ENCODE measurements at places on chromosomes 12 and 14.

GRCh38 chr14:55451950-55452349 lies 11.5 kb upstream of the TBPL2 start:
- no peak for DNase-seq

- DNase-seq: no peak
Measured at GRCh38 chr14:63290741-63291430, 27.8 kb downstream of the GPHB5 start.

DNA sequence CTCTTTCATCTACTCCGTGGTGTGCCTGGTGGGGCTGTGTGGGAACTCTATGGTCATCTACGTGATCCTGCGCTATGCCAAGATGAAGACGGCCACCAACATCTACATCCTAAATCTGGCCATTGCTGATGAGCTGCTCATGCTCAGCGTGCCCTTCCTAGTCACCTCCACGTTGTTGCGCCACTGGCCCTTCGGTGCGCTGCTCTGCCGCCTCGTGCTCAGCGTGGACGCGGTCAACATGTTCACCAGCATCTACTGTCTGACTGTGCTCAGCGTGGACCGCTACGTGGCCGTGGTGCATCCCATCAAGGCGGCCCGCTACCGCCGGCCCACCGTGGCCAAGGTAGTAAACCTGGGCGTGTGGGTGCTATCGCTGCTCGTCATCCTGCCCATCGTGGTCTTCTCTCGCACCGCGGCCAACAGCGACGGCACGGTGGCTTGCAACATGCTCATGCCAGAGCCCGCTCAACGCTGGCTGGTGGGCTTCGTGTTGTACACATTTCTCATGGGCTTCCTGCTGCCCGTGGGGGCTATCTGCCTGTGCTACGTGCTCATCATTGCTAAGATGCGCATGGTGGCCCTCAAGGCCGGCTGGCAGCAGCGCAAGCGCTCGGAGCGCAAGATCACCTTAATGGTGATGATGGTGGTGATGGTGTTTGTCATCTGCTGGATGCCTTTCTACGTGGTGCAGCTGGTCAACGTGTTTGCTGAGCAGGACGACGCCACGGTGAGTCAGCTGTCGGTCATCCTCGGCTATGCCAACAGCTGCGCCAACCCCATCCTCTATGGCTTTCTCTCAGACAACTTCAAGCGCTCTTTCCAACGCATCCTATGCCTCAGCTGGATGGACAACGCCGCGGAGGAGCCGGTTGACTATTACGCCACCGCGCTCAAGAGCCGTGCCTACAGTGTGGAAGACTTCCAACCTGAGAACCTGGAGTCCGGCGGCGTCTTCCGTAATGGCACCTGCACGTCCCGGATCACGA lies 2.2 kb downstream of the SSTR1 start:
- DNase-seq: no peak

- no peak for DNase-seq
Measured at GRCh38 chr12:131348231-131348630, 362.7 kb upstream of the SFSWAP start.

GRCh38 chr12:3273409-3273853 lies 196.3 kb downstream of the TSPAN9 start:
- no peak for DNase-seq

- DNase-seq: no peak
Measured at GRCh38 chr14:85296456-85297210, 233.3 kb upstream of the FLRT2 start.

- no peak for DNase-seq
Measured at GRCh38 chr12:64187794-64188193, 34.3 kb downstream of the KICS2 start.

- no peak for DNase-seq
Measured at GRCh38 chr14:102396521-102396920, 33.8 kb downstream of the TECPR2 start.

- no peak for DNase-seq
Measured at GRCh38 chr12:2963154-2963759, 4.1 kb downstream of the TEAD4 start.

DNA sequence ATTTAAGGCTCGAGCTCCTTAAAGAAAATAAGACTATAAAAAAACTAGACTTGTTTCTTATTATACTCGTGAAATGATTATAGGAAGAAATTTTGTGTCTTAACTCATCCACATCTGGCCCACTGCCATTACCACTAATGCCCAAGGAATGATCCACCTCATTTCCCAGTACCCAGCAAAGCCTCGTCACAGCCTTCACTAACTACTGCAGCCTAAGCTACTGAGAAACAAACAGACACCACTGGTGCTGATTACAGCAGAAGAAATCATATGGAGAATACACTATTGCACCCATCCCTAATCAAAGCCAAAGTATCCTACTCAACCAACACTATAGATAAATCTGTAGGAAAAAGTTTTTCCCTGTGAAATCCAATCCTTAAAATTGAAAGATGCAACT lies 205.3 kb upstream of the NAV3 start:
- no peak for DNase-seq

DNA sequence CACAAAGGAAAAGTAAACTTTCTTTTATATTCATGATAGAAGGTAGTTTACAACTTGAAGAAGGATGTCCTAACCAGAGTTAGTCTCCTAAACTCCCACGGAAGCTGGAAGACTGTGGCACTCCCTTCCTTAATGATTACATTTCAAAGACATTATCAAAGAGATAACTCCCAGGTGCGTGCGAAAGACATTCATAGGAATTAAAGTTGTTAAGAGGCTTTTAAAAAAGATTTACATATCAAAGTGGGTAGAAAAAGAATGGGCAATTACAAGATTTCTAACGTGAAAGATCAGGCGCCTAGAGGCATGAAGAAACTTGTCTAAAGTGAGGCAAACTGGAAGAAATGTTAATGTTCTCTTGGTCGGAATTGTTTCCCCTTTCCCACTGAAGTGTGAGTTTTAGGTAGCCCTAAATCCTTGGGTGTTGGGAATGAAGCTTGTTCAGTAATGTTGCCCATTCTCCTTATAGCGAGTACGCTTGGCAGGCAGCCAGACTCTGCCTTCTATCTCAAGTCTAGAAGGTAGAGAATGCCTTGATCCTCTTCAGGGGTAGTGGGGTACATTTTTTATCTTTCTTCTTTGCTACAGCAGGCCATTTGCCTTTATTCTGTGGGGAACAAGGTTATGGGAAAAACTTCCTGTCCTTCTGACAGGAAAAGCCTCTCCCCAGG lies 642.0 kb downstream of the SLC6A15 start:
- no peak for DNase-seq

DNA sequence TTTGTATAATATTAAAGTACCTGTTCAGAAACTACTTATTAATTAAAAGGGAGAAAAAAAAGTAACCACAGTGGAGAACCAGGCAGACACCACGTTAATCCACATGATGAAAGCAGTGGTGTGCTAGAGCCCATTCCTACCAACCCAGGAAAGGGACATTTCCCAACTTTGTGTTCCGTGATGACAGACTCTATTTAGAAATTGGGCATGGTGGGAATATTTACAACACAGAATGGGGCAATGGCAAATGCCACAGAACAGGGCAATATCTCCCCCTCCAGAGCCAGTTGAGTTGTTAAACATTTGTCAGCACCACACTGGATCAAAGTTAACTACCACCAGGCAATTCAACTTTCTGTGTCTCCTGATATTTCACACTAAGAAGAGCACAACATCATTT lies 1.2 kb upstream of the HIGD1C start:
- no peak for DNase-seq

DNA sequence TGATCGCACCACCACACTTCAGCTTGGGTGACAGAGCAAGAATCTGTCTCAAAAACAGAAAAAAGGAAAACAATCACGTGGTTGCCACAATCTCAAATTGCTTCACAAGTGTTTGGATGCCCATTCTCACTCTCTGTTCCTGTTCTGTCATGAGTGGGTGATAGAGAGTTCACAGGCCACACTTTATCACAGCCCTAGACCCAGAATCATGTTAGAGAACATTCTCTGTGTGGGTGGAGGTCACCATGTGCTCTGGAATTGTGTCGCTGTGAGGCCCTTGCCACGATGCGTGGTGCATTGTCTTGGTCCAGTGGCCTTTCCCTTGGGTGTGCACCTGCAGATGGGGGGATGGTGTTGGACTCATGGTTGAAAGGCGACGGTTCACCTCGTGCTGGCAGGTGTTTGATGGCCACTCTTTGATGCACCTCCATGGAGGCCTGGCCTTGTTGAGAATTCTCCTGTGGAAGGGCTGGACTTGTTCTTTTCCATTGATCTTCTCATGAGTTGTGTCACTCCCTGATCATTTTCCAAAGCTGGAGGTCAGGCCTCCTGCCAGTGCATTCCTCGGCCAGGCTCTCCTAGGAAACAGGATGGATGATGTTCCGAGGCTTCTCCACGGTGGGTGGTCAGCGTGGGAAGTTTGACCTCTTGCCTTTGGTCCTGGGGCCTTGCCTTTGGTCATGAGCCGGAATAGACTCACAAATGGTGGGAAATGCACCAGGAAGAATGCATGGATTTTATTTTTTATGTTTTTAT lies 91.9 kb downstream of the SLC24A4 start:
- no peak for DNase-seq

DNA sequence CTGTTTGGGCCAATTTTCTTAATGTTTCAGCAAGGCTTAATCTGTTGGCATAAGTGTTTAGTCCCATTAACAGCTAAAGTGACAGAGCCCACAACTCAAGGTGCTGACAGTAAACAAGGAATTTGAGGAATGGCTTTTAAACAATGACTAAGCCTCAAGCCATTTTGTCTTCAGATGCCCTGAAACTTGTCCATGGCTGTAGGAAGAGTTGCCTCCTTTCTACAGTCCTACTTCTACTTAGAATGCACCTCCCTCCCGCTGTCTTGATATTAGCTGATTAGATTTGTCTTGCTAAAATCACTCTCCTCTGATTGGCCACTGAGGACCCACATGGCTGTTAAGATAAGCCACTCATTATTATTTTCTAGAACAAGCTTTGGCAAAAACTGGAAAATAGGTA lies 188.4 kb upstream of the OTX2 start:
- DNase-seq: no peak

DNA sequence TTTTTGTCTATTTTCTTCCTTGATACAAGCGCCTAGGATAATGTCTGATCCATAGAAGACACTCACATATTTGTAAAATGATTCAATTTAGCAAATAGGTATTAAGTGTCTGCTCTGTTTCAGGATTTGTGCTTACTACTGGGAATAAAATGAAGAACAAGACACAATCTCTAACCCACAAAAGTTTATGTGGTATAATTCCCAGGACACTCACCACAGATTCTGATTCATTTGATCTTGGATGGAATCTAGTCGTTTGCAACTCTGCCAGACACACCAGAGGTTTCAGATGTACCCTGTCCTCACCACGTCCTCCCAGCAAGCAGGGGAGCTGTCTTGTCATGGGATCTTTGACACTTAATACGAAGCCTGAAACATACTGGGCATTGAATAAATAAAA lies 208.3 kb downstream of the LRIG3 start:
- no peak for DNase-seq

GRCh38 chr12:18970603-18971002 lies 158.9 kb upstream of the PLEKHA5 start:
- no peak for DNase-seq

DNA sequence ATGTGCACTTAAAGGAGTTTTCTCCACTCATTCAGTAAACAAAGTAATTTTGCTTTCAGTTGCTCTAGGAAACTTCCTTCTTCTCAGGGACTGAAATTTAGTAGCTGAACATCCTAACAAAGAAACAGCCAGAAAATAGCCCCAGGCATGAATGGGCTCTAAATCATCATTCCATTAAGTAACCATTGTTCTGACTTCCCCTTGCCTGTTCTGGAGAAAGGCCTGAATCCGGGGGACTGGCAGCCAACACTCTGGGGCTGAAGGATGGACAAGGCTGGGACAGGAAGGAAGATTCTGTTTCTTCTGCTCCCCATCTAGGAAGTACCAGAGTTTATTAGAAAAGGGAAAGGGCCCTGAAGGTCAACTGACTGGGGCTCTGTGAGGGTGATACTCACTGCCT lies 104.5 kb downstream of the ESRRB start:
- DNase-seq: no peak

Measured in esophagus squamous epithelium (tissue), 5 donors.